Islet precursor cell (in vitro differentiated cells): ENCODE measurements at places on chromosomes 3 and 15.

DNA sequence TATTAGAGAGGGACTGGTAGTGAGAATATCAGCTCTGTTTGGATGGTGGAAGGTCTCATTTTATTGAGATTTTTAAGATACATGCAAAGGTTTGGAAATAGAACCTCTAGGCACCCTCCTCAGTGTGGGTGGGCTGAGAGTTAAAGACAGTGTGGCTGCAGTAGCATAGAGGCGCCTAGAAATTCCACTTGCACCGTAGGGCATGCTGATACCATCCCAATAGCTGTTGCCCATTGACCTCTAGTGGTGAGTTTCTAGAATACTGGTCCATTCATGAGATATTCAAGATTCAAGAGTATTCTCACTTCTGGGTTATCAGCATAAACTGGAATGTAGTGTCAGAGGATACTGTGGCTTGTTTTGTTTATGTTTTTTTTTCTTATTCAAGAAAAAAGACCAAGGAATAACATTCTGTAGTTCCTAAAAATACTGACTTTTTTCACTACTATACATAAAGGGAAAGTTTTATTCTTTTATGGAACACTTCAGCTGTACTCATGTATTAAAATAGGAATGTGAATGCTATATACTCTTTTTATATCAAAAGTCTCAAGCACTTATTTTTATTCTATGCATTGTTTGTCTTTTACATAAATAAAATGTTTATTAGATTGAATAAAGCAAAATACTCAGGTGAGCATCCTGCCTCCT, 87.2 kb downstream of the TGFBR2 start:
- peak; percentile 76 for DNase-seq

GRCh38 chr15:50126072-50126471, 7.0 kb upstream of the ATP8B4 start:
- no peak for DNase-seq

- DNase-seq = no peak
Observed at GRCh38 chr15:39587096-39587721, 6.3 kb downstream of the THBS1 start.

- DNase-seq = no peak
Observed at GRCh38 chr3:152076148-152076547, 192.6 kb upstream of the MBNL1 start.

GRCh38 chr3:112881891-112882290, 35.2 kb upstream of the CD200R1L start:
- DNase-seq = no peak

DNA sequence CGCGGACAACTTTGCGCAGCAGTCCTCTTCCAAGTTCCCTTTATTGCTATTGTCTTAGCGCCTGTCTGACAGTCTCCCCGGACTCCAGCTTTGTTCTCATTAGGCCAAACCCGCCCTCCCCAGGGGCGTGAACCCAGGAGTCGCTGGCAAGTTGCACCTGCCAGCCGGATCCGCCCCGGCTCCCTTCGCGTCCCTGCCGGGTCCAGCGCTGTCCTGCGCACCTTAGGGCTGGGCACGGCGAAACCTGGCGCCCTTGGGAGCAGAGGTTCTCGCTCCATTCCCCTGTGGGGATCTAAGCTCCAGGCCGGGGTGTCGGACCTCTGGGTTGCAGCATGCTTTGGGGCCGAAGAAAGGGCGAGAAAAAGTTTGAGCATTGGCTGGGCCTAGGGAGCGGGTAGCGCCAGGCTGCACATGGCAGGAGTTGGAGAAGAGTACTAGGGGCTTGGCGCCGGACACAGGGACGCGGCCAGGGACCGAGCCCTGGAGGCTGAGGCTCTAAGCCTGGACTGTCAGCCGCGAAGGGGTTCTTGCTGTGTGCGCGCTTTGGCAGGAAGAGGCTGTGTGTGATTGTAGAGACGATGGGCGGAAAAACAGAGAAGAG, 335.1 kb upstream of the THRB start:
- DNase-seq = peak; percentile 65
